ENCODE measurements at places on chromosomes 11 and 22. TPM values are rescaled to one million over a fixed set of nuclear protein-coding genes. Genes with fewer than 3 reads are reported as not detected.

DNA sequence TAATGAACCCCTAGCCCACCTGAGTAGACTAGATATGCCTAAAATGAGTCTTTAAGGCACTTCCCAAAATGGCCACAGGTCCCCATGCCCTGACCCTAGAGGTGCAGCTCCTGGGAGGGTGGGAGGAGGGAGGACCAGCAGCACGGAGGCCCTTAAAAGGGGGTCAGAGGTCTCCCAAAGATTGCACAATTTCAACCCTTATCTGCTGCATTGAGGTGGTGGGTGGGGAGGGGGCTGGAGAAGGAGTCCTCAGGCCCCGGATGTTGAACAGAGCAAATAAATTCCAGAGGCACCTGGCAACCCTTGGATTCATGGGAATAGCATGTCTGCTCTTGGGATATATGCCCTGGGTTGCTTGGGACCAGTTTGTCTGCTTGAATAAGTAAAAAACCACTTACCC lies 57.6 kb downstream of the NAV2 start:
- DNase-seq = no peak

DNA sequence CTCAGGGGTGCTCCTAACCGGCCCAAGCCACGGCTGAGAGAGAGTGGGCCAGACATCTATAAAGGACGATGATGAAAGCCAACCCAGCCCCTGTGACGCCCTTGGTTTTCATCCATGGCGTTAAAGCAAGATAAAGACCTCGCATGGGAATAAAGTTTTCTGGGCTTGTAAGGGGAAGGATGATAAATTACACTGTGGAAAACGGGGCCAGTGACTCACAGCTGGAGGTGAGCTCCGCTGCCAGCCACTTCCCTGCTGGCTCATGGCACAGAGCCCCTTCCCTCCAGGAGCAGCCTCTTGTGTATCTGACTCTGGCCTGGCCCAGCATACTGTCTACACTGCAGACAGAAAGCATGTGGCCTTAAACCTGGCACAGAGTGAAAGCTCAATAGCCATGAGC lies 503.2 kb upstream of the B3GAT1 start:
- DNase-seq = no peak

Gene BTBD18
- polyA plus RNA-seq = not detected

Gene SYT7
- 0.78 TPM for polyA plus RNA-seq

Gene KCNJ1
- 0.03 TPM for polyA plus RNA-seq
